ENCODE measurements at places on chromosomes 6 and 20.

GRCh38 chr20:53171065-53171464 is 198.9 kb downstream of the TSHZ2 start:
- no peak for DNase-seq

DNA sequence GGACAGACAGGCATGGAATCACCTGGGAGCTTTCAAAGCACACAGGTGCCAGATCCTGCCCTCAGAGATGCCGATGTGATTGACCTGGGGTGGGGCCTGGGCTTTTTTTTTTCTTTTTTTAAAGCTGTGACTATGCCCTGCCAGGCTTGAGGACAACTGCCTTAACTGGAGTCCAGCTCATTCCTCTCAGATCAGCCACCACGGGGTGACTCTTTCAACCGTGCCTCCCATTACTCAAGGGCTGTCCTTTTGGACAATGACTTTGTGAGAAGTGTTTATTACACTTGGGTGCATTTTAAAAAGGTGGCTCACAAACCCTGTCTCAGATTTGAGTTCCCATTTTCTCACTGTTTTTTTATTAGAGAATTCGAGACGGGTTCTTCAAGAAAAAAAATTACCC is 57.1 kb upstream of the RALY start:
- no peak for DNase-seq

- DNase-seq: no peak
Measured at GRCh38 chr6:37511910-37512399, 12.3 kb upstream of the CCDC167 start.

- no peak for DNase-seq
Measured at GRCh38 chr6:56540232-56541029, 102.3 kb downstream of the DST start.

DNA sequence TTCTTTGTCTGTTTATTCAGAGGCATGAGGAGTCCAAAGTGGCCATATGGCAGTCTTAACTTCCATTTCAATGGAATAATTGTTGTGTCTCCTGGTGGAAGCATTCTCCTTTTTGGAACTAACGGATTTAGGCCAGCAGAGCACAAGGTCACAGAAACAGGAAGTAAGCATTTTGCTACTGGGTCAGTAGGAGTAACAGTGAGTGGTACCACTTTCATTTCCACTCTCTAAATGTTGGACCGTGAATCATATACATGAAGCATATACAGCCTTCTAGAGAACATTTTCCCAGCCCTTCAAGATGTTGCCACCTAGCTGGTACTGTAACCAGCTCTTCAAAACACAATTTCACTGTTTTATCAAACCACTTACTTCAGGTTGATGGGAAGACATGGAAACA is 182.8 kb downstream of the EYS start:
- no peak for DNase-seq

GRCh38 chr6:118444796-118445195 is 103.3 kb upstream of the PLN start:
- no peak for DNase-seq

GRCh38 chr20:38325905-38326304 is 20.4 kb upstream of the LBP start:
- DNase-seq: no peak

DNA sequence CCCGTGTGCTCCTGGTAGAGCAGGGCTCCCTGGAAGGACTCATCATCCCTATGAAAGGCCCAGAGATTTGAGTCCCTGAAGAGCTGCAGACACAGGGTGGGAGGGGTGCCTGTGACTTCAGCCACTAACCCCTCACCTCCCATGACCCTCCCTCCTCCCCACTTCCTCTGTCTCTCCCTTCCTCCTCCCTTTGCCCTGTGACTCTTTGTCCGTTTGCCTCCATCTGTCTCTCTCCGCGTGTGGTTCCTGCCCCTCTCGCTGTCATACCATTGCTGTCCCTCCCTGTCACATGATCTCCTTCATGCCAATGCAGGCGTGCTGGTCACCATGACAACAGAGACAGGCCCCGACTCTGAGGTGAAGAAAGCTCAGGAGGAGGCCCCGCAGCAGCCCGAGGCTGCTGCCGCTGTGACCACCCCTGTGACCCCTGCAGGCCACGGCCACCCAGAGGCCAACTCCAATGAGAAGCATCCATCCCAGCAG is 19.0 kb downstream of the EPB41L1 start:
- no peak for DNase-seq

DNA sequence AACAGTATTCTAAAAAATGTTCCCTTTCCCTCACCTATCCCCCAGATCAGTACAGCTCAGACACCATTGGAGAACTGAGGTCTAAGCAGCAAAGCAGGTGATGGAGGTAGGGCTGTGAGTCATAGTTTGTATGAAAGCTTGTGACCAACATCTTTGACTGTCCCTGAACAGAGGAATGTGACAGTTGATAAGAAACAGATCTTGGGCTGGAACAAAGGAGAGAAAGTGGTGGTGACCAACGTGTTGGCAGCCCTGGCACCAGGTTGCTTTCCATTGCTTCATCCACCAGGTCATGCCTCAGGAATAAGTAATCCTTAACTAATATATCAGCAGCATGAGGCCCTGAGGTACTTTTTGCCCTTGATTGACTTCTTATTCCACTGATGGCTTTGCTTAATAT is 19.9 kb upstream of the CRIP3 start:
- DNase-seq: no peak

GRCh38 chr6:11462742-11463397 is 74.7 kb upstream of the TMEM170B start:
- peak; percentile 8 for DNase-seq

GRCh38 chr6:107821591-107821990 is 2.5 kb downstream of the SCML4 start:
- no peak for DNase-seq

DNA sequence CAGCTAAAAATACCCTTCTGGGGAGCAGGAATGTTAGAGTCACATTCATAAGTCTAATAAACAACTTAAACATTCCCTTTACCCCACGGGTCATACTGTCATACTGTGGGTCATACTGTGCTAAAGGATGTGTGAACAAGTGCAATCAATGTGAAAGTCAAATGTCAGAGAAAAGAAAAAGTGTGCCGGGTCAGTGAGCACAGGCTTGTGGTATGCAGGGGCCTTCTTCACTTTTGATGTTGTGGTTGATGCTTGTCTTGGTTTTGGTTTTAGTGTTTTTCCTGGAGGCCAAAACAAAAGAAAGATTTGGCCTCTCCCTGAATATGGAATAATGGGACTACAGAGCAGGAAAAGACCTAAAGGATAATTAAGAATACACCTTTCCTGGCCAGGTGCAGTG is 267.9 kb upstream of the PLN start:
- DNase-seq: no peak

GRCh38 chr6:113662093-113662665 is 195.0 kb upstream of the MARCKS start:
- DNase-seq: no peak

DNA sequence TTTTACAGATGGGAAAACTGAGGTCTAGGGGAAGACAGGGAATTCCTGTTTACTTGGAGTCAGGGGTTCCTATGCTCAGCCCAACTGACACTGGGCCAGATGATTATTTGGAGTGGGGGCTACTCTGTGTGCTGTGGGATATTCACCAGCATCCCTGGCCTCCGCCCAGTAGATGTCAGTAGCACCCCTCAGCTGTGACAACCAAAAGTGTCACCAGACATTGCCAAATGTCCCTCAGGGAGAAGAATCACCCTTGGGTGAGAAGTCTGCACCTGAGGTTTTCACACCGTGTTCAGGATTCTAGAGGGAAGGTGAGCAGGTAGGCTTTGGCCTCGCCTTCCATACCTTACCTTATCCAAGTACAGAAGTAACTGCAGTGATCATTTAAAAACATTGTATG is 27.6 kb downstream of the CDH26 start:
- DNase-seq: no peak

- DNase-seq: no peak
Measured at GRCh38 chr20:47099093-47099492, 204.4 kb downstream of the EYA2 start.

GRCh38 chr20:12833861-12834260 is 174.9 kb upstream of the SPTLC3 start:
- DNase-seq: no peak

GRCh38 chr6:7073082-7073820 is 34.5 kb upstream of the RREB1 start:
- no peak for DNase-seq

GRCh38 chr6:4021854-4022695 is 56.9 kb downstream of the FAM217A start:
- no peak for DNase-seq

- no peak for DNase-seq
Measured at GRCh38 chr6:155267411-155267810, 3.6 kb downstream of the CLDN20 start.

DNA sequence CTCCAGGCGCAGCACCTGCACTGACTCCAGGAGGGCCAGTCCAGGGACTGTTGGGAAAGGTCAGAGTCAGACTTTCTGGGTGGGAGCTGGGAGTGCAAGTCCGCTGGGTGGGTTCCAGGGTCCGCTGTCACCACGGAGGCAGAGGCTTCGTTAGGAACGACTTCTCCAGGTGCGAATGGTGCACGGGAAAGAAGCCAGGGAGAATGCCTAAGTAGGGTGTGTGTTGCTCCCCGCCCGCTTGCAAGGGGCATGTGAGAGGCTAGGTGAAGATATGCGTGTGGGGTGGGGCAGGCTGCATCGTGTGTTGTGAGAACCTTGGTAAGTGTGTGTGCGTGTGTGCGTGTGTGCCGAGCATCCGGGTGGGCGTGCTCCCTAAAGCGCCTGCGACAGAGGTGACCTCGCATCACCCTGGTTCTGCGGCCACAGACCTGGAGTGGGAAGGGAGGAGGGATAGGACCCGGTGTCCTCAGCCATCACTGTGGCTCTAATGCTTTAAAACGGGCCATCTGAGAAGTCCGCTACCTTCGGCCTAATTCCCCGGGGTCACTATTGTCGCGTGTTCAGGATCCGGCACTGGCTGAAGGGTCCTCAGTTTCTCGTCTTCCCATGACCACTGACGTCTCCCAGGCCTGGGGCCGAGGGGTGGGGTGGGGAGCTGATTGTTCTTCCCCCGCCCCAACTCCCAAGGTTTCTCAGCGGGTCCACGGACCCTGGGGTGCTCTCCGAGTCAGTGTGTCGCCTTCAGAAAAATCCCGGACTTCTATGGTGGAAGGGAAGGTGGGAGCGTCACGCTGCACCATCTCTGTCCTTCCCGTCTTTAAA is 6.1 kb downstream of the SLC32A1 start:
- DNase-seq: no peak

DNA sequence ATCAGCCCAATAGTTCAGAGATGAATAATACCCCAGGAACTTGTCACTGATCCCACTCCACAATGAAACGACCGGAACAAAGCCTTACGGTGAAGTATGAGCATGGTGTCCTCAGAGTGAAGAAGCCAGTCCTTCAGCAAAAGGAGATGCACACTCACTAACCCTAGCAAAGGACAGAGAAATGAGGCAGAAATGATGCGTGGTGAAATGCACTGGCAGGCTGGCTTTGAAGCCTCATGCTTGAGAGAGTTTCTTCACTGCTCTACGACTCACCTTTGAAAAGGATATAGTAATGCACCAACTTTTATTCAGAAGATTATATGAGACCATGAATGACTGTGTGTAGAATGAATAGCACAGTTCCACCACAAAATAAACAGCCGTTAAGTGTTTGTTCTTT is 74.8 kb downstream of the PHACTR1 start:
- no peak for DNase-seq

DNA sequence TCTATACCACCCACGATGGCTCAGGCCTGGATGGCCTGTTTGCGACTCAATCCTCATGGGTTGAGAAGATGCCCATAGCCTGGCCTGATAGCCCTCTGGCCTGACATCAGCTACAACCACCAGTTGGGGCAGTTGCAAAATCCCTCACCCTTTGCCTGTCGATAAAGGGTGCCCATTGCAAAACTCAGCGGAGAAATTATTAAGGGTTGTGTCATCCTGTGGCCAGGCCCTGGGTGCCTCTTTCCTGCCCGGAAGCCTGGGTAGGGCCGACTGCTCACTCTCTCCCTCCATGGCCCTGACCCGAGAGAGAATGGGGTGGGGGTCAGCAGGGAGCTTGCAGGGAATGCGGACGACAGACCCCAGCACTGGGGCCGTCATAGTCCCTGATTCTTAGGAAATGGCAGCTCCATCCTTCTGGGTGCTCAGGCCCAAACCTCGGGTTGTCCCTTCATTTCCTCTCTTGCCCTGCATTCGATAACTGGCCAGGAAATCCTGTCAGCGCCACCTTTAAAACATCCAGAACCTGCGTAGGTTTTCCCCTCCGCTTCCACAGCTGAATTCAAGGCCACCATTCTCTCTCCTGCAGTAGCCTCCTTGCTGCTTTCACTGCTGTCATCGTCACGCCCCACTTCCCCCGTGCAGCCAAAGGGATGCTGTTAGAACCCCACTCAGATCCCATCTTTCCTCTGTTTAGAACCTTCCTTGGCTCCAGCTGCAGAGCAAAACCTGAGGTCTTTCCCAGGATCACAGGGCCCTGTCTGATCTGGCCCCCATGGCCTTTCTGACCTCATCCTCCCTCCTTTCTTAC is 31.1 kb downstream of the CEBPB start:
- DNase-seq: no peak

DNA sequence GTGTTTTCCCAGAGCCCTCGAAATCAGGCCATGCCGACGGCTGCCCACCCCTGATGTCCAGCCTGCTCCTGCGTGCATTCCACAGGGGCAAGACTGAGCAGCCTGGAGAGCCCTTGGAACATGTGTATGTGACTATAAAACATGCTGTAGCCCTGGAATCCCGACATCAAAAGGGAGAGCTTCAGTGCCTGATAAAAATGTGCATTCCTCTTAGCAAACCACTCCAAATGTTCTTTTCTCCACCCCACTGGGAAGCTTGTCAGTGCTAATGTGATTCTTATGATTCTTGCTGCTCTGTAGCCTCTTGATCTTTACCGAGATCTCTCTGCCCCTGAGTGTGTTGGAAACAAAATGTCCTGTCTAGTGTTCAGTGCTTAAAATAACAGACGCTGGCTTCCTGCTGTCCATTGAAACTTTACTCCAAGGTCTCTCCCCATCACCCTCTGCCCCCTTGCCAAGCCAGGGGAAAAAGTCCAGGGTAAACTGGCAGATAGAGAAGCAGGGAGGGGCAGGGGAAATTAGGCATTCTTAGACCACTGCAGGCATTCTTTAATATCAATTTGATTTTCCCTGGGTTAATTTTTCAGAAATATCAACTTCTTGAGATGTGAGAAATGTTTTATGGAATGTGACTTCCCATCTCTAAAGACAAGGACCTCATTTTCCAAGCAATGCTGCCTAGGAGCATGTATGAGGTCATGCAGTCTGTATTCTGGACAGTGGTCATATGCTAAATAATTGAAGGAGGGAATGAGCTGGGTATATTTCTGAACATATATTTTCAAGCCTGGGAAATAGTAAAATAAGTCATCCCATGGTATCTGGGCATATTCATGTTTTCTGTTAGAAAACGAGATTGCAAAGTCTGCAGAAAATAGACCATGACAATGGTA is 73.8 kb upstream of the ISM1 start:
- DNase-seq: no peak

GRCh38 chr6:91786474-91787184 is 1199.8 kb upstream of the MAP3K7 start:
- DNase-seq: no peak
